ENCODE measurements at places on chromosomes 5 and 9.

DNA sequence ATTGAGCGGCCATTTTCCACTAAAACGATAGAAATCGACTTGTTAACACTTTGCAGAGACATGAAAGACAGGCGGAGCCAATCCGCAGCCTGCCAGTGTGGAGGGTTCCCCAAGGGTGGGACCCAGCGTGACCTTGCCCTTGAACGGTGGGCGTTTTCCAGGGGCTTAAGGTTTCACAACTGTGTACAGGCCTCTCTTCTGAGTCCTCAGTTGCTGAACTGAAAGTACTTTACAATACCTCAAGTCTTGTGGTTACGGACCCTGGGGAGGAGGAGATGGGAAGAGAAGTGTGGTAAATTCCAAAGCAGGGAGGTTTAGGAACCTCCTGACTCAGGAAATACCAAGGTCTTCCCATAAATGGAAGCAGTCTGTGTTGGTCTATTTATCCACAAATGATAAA lies 68.2 kb upstream of the CKMT2 start:
- DNase-seq: no peak

- no peak for DNase-seq
These were observed 110.0 kb downstream of the STK32A start for GRCh38 chr5:147344861-147345260.

GRCh38 chr5:2921651-2922050 lies 170.2 kb upstream of the IRX2 start:
- no peak for DNase-seq

DNA sequence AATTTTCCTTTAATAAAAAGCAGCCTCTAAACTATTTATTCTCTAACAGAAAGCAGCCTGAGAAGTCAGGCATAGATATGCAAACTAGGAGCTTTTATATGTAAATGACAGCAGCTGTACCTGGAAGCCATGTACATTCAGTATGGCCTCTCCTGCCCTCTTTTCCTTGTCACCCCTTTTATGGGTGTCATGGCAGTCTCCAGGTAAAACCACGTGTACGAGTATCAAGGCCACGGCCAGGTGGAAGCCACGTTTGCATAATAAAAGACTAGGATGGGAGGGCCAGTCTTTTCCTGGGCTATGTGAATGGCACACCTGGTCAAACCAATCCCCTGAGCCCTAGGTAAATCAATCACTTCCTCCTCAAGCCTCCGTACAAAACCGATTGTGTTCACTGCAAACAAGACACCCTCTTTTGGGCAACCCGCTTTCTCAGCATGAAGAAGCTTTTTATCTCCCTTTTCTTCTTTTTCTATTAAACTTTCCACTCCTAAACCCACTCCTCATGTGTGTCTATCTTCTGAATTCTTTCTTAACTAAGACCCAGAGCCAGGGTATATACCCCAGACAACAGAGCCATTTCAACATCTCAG lies 419.5 kb upstream of the CTNND2 start:
- DNase-seq: no peak

- no peak for DNase-seq
These were observed 41.7 kb upstream of the RPS23 start for GRCh38 chr5:82319651-82320376.

DNA sequence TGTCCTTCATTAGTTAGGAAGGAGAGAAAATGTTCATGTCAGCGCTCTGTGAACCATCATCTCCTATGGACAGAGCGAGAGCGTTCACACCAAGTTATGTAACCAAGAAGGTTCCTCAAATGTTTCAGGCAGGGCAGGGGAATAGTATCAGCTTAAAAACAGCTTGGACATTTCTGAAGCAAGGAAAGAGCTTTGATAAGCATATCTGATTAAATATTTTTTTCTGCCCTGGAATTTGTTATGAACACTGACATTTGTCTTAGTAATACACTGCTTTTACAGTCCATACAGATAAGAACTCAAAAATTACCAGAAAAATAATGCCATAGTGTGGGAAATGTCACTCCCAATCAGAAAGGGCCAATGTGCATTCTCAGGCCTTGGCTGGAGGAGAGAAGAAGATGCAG lies 66.3 kb upstream of the LIFR start:
- no peak for DNase-seq

- no peak for DNase-seq
These were observed 140.5 kb upstream of the ACOT12 start for GRCh38 chr5:81534441-81534840.

DNA sequence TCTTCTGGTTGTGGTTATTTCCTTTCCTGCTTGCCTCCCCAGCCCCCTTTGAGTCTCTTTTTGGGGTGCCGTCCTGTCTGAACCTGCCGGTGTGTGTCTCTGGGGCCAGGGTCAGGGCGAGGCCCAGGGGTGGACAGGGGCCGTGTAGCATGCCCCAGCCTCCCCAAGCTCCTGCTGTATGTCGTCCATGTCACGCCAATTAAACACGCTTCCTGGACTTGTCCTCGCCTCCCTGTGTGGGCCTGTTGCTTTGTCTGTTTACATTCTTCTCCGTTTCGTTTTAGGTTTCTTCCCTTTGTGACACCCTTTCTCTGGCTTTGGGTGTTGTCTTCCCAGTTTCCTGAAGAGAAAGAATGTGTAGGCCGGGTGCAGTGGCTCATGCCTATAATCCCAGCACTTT lies 28.5 kb upstream of the HMCN2 start:
- DNase-seq: no peak

All from cerebellum (tissue), 4 donors.